Tibial nerve (tissue), 4 donors: ENCODE measurements at places on chromosomes 7 and 10.

GRCh38 chr7:51175316-51175991 lies 141.2 kb downstream of the COBL start:
- DNase-seq = no peak

GRCh38 chr10:98470850-98471249 lies 24.1 kb upstream of the HPS1 start:
- DNase-seq = no peak

DNA sequence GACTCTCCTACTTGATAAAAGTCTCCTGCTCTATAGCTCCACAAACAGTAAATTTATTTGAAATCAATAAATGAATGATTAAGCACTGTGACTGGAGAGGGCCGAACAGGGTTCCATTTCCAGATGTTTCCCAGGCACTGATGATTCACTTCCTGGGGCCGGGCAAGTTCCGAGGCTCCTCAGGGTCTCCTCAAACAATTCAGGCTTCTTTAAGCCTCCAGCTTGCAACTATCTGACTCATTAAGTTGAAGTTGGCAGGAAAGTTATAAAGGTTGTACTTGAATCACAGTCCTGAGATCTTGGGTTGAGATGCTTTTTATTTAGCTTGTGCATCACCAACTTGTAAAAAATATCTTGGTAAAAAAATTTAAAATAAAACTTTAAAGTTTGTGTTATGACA lies 612.9 kb downstream of the DNAJB6 start:
- DNase-seq = no peak

GRCh38 chr10:133379152-133379800 lies at the start of gene PAOX:
PAOX (plus strand) TSS chr10:133379262; CDS start chr10:133379317, 55 bp downstream.
- DNase-seq = peak; percentile 45

- no peak for DNase-seq
Measured at GRCh38 chr10:32298075-32298812, 48.7 kb downstream of the EPC1 start.
